ENCODE measurements at places on chromosomes 1 and 21.
A peak's percentile ranks its signal among the peaks of the same experiment; 100 is the strongest.

- peak; percentile 95 for DNase-seq
Measured at GRCh38 chr1:155086128-155086741, 7.6 kb downstream of the EFNA3 start.

DNA sequence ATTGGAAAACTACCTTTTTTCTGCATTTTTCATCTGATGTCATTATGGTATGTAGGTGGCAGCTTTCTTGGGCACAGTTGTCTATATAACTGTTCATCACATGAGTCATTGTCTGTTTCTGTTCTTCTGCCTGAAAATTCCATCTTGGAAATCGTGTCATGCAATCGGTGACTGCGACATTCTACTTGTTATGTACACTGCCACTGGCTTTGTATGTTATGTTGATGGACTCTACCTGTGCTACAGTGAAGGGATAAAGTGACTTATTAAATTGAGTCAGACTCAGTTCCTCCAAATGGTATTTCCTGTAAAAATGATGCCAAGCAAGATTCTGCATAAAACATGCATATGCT is 8.6 kb downstream of the SMAP2 start:
- DNase-seq: no peak

- no peak for DNase-seq
Measured at GRCh38 chr1:221693087-221693486, 48.8 kb downstream of the DUSP10 start.

DNA sequence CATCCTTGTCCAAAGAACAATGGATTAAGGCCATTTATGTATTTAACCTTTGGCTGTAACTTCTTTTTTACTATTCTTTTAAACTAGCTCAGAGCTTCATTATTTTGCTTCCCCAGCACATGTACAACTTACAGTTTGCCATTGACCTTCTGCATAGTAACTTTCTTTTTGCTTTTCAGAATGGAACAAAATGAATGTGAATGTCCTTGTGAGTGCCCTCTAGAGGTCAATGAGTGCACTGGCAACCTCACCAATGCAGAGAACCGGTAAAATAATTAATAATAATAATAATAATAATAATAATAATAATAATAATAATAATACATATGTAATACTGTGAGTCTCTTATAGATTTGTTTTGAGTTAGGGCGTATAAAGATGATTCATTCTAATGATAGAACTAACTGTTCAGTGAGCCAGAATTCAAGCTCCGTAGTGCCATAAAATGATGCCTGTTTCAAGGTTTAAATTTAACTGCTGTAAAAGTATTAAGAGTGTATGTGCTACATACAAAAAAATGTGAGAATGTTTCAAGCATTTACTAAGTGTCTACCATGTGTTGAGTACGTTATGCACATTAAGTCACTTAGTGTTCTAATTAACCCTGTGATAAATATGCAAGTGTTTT is 69.0 kb upstream of the RAVER2 start:
- DNase-seq: no peak

DNA sequence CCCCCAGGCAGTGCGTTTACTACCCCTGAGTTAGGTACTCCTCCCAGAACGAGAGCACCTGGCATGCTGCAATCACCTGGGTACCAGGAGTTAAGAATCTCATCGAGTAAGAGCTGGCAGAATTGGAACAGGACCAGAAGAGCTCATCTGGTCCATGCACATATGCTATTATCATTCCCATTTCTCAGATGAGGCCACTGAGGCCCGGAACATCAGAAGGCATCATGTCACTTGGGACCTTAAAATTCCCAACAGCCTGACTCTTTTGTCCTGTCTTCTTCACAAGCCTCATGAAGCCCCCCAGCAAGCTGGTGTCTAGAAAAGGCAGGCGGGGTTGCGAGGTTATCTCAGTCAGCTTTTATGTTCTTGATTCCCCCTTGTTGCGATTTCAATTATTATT is 13.9 kb upstream of the IFFO2 start:
- no peak for DNase-seq

GRCh38 chr1:34066981-34067603 is 97.9 kb downstream of the CSMD2 start:
- no peak for DNase-seq

GRCh38 chr1:78664763-78665162 is 15.1 kb downstream of the IFI44 start:
- no peak for DNase-seq

DNA sequence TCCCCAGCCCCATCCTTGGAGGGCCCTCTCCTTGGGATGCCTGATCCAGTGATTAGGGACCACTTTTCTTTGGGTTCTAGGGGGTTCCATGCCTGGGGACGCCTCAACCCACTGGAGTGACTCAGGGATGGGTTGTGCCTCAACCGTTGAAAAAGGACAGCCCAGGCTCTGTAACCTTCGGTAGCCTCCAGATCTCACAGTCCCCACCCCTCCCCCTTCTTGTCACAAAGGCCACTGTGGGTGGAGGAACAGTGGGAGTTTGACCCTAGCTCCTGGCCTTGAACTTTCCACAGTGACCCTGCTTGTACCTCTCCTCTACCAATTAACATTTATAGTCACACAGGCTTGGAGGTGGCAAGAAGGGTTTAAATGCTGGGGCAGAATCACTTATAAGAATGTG is 2.6 kb upstream of the RORC start:
- DNase-seq: no peak

DNA sequence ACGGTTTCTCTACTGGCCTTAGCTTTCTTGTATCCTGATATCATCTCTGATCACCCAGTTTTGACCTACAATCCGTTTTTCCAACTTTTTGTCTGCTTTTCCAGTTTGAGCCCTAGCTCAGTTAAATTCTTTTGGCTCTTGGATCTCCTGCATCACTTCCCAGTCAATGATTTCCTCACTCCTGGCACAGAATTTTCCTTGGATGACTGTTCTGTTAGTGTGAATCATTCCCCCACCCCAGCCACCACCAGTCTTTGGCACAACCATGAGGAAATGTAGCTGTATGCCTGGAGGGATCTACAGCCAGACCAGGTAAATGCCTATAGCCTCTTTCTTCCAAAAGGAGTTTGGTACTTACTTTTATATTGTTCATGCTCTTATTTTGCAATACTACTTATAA is 187.2 kb upstream of the PTGFR start:
- DNase-seq: no peak

DNA sequence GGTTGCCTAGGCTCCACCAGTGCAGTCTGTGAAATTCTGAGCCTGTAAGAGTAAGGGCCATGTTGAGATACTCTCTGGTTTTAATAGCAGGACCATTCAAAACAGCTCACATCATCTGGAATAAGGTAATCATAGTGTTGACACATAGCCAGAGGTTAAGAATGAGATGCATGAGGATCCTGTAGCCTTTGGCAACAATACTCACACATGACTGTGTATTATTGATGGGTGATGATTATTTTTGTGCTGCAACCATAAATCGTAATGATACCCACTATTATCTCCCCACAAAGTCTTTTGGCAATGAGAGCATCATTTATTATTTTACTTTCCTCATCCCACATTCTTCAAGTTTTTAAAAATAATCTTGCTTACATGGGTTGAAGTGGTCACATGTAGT is 35.5 kb downstream of the KCNK2 start:
- DNase-seq: no peak

DNA sequence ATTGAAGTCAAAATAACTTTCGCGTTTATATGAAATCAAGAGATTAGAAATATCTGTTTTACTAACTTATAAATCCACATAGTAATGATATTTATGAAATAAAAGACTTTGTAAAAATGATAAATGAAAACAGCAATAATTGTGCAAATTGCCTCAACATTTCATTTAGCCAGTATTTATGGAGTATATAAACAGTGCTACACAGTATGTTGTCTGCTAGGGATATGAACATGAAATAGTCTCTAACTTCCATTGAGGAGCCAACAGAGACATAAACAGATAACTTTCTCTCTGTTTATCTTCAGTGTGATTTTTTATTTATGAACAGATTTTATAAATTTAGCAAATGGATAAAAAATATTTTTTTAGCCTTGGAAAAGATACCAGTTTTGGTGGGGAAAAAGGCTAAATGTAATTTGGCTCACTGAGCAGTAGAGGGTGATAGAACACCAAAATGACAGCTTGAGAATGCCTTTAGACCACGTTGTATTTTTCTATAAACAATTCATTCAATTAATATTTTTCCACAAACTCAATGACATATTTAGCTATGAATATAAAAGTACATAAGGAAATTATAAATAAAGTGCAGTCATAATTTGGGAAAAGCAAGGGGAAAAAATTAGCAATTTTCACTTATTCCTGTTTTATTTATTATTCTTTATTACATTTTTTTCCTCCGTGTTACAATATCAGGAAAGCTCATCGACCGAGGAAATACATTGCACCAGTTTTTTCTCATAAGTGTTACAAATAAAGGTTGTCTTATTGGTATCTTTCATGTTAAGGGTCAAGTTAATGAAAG is 47.5 kb upstream of the EEIG2 start:
- no peak for DNase-seq

DNA sequence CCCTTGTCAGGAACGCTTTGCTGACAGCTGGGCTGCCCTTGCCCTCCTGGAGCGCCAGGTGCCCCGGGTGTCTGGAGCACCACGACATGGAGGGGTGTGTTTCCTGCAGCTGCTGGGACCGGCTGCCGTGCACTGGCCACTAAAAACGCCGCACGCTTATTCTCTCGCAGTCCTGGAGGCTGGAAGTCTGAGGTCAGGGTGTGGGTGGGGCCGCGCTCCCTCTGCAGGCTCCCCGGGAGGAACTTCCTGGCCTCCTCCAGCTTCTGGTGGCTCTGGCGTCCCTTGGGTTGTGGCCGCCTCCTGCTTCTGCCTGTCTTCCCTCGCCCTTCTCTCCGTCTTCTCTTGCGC is 28.0 kb upstream of the PLCH2 start:
- no peak for DNase-seq

DNA sequence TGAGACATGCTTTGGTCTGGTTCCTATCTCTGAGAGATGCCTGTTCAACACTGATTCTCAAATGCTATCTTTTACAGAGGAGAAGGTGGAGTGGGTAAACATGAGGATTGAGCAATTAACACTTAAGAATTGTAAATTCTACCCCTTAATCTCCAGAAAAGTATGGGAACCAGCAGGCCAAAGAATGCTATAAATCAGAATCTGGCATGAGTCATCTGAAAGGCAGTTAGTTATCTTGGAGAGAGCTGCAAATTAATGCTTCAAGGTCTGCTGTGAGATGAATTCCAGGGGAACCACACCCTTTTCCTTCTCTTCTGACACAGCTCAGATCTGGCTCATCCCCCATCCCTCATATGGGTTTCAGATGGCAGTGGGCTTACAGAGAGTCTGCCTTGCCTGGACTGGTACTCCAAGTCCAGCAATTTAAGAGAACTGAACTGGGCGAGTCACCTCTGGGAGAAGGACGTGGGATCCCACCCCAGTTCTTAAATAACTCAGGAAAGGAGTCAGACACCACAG is 5.2 kb downstream of the S100A10 start:
- no peak for DNase-seq

DNA sequence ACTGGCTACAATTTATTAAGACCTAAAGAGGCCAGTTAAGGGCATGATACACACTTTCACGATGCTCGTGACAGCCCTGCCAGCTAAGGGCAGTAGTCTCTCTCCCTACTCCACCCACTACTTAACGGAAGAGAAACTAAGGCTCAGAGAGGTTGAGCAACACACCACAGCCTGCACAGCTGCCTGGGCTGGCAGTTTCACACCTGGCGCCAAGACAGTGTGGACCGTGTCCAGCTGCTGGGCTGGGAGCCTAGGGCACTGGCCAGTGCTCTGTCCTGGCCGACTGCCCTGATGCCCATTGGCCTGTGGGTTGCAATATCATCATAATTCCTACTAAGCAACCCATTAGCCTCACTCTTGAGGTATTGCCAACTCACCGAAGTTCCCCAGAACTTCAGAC is 27.6 kb downstream of the TENT5C start:
- DNase-seq: peak; percentile 37

DNA sequence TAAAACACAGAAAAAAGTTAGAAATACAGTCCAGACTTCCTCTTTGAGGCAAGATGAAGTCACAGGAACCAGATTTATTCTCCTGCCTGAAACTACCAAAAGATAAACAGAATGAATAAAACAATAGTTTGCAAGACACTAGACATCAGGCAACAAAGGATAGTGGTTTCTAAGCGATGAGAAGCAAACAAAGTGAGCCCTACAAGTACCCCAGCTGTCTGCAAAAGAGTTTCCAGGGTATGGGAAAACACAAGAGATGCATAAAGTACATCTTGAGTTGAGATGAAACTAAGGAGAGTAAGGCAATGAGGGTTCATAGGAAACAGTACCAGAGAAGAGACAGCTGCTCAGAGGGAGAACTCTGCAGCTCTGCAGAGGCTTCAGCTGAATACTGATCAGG is 83.3 kb upstream of the COL24A1 start:
- no peak for DNase-seq

DNA sequence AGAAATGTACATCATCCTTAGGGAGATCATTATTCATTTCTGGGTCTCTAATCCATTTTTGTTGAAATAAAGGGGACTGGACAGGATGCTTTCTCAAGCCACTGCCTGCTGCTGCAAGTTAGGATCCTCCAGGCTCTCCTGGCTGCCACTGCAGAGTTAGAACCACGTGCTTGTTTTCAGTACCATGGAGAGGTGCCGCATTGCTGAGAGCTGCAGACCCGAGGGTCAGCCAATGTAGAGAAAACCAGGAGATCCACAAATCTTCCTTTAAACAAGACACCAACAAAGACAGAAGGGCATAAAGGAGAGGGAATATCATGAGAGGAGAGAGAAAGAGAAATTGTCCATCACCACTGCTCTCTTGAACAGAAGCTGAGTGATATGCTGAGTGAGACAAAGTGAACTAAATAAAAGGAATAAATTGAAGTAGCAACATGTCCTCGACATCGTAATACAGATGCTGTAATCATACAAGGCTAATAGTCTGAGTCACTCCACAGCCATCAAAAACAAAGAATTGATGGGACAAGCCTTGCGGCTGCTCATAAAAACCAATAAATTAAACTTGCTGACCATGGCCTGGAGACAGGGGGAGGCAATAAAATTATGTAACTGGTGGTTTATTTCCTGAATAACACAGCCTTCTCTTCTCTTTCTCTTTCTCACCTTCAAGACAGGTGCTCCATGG is 255.7 kb downstream of the OMA1 start:
- no peak for DNase-seq

DNA sequence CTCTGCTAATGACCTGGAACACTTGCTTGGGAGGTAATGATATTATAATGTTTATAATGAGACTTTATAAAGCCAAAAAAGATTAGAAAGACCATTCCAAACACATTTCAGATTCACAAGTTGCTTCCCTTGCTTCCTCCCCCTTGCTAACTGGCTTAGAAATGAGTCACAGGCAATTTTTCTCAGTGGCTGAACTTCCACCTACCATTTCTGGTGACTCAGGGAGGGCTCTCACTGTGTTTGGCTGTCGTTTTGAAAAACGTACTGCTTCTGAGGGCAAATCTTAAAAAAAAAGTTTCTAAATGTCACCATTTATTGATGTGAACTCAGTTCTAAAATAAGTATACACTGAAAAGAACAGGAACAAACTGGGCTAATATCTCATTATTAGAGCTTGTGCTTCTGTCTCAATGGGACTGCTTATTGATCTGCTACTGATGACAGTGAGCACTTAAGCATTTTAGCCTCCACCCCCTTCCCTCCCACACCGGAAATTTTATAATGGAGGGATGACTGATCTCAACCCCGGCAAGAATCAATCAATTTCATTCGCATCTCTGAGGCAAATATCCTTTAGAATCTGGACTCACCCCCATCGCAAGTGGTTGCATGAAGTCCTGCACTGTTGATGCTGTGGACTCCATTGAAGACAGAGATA is 278.3 kb downstream of the KCTD3 start:
- no peak for DNase-seq

Data from activated CD8-positive, alpha-beta memory T cell treated with anti-CD3 and anti-CD28 coated beads for 24 hours (primary cell).